ENCODE measurements at places on chromosomes 13 and 19.

- no peak for DNase-seq
Observed at GRCh38 chr19:58096884-58097283, 1.1 kb downstream of the ZSCAN18 start.

DNA sequence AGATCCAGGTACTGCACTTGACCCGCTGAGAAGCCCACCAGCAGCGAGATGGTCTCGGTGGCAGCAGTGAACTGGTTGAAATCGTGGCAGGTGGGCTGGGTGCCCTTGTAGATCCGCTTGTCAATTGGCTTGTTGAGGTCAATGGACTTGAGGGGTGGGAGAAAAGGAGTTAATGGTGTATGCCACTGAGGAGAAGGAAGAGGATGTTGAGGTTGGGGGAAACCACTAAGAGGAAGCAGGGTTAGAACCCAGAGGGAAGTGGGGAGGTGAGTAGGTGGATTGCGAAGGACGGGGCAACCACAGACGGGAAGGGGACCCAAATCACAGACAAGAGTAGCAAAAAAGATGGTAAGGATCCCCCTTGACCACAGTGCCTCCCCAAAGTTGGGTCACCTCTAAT lies 1.7 kb downstream of the DMWD start:
- peak; percentile 45 for DNase-seq

DNA sequence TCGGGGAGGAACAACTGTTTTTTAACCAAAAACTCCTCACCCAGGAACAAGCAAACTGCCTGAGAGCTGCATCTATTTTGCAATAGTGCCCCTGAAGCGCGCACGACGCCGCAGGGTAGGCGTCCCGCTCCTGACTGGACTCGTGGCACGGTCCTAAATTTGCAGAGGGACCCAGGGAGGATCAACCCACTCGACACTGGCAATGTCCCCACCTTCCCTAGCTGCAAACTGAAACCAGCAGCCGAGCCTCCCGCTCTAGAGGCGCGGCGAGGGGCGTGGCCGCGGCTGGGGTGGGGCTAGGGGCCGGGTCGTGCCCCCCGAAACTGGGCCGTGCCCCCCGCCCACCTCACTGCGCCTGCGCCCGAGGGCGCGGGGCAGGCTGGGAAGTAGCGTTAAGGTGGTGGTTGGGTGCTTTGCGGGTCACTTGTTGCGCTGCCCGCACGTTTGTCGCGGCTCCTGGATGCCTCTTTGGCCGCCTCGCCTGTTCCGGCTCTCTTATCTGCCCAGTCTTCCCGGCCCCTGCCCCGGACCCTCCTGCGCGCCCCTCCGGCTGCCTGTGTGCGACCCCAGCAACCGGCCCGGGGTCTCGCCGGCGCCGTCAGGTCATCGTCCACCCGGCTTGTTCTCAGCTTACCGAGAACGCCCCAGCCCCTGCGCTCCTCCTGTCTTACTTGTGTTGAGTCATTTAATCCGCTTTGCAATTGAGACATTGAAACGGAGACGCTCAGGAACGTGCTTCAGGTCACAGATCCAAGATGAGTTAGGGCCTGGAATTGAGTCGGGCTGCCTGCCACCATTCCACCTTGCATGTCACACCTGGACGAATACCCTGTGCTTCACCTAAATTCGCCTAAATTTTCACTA lies 37.9 kb upstream of the LSM14A start:
- DNase-seq, result peak; percentile 93

- no peak for DNase-seq
Observed at GRCh38 chr13:27659145-27659865, 37.6 kb downstream of the POLR1D start.

DNA sequence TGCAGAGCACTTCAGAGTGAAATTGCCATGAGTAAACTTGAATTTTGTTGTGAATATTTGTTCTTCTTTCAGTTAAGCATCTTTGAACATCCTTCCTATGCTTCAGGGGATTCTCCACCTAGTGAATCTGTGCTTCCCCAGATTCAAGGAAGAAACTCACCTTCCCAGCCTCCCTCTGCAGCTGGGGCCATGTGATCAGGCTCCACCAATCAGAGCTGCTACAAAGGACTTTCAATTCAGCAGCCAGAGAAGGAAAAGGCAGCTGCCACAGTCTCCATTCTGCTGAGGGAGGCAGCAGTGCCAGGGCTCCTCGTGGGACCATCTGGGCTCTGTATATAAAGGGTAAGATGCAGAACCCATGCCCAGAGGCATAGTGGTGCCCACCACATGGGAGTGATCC lies 89.7 kb upstream of the SIAH3 start:
- DNase-seq, result no peak

DNA sequence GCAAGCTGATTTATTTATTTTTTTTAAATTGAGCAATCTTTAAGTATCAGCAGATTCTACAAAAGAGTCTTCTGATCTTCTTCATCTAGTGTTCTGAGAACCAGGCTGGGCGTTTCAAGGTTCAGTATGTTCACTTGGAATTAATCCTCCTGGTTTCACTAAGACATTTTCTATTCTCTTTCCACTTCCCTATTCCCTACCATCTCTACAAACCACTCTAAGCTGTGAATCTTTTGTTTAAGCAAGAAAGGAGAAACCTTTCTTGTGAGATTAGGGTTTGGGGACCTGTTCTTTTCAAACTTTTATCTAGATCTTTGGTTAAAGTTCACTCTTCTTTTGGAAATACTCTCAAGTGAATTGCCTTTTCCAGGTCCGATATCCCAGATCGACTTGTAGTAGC lies 59.3 kb downstream of the URI1 start:
- no peak for DNase-seq

GRCh38 chr19:4087787-4088679 lies 21.3 kb upstream of the ZBTB7A start:
- no peak for DNase-seq

DNA sequence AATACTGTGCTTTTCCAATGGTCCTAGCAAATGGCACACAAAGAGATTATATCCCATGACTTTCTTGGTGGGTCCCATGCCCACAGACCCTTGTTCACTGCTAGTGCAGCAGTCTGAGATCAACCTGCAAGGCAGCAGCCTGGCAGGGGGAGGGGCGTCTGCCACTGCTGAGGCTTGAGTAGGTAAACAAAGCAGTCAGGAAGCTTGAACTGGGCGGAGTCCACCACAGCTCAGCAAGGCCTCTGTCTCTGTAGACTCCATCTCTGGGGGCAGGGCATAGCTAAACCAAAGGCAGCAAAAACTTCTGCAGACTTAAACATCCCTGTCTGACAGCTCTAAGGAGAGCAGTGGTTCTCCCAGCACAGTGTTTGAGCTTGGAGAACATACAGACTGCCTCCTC lies 82.9 kb downstream of the ZNF737 start:
- no peak for DNase-seq

- DNase-seq, result no peak
Observed at GRCh38 chr13:25946321-25946720, 105.5 kb downstream of the SHISA2 start.

DNA sequence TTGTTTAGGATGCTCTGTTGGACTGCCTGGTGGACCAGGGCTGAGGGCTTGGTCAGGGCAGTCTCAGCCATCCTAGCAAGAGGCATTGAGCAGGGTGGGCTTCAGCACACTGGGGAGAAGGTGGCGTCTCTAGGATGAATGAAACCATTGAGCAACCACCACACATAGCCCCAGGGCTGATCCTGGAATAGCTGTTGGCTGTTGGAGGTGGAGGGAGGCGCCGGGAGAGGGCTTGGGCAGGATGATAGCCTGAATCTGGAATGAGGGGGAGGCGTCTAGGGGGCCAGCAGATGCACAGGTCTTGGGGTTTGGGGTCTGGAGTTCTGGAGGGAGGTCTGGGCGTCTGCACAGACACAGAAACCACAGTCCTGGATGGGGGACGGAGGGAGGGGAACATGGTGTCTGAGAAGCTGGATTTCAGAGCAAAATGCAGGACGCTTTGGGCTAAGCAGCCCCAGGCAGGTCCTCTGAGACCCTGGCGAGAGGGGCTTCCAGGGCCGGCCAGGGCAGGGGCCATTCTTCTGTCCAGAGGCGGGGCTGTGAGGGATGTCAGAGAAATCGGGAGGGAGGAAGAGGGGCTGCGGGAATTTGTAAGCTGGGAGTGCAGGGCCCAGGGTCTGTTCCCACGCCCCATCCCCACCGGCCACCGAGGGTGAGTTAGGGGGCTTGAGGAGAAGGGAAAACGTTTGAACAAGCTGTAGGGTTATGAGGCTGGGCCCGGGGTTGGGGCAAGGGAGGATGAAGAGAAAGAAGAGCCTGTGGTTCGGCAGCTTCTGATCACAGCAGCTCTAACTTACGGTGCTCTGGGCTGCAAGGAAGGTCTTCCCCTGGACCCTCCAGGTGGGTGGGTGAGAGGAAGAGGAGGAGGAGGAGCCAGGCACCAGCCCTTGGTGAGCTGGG lies 5.2 kb downstream of the TRAPPC5 start:
- no peak for DNase-seq

GRCh38 chr13:40970803-40971202 lies 48.3 kb downstream of the ELF1 start:
- DNase-seq, result no peak

GRCh38 chr13:28273919-28274318 lies 135.6 kb downstream of the PAN3 start:
- DNase-seq, result no peak

DNA sequence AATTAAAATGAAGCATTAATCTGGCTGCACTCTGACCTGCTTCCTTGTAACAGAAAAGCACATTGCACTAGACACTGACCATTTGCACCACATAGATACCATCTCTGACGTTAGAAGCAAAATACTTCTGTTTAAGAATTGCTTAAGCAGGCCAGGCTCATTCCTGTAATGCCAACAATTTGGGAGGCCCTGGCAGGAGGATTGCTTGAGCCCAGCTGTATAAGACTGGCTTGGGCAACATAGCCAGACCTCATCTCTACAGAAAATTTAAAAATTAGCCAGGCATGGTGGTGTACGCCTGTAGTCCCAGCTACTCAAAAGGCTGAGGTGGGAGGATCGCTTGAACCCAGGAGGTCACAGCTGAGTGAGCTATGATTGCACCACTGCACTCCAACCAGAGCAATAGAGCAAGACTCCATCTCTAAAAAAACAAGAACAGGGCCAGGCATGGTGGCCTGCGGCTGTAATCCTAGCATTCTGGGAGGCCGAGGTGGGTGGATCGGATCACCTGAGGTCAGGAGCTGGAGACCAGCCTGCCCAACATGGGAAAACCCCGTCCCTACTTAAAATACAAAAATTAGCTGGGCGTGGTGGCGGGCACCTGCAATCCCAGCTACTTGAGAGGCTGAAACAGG lies 7.0 kb upstream of the TLE6 start:
- DNase-seq, result no peak

- no peak for DNase-seq
Observed at GRCh38 chr13:80121038-80121437, 219.9 kb downstream of the SPRY2 start.

- DNase-seq, result no peak
Observed at GRCh38 chr13:25541434-25542123, 169.8 kb downstream of the ATP8A2 start.

GRCh38 chr19:55459551-55459949 lies 1.9 kb downstream of the ISOC2 start:
- no peak for DNase-seq

DNA sequence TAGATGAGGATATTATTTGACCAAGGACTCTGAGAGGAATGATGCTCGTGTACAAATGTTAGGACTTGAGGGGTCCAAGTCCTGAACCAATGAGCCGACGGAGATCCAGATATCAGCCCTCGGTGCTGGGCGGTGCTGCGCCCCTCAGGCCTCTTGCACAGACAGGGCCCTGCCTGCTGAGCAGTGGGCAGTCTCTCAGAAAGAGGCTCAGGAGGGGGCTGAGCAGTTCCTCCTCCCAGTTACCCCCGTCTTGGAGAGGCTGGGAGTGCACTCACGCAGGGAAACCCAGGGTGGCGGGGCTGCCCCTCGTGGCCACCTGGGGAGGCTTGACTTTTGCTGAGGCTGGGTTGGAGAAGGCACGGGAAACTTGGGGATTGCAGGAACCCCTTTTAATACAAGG lies 18.4 kb downstream of the TEX29 start:
- no peak for DNase-seq

DNA sequence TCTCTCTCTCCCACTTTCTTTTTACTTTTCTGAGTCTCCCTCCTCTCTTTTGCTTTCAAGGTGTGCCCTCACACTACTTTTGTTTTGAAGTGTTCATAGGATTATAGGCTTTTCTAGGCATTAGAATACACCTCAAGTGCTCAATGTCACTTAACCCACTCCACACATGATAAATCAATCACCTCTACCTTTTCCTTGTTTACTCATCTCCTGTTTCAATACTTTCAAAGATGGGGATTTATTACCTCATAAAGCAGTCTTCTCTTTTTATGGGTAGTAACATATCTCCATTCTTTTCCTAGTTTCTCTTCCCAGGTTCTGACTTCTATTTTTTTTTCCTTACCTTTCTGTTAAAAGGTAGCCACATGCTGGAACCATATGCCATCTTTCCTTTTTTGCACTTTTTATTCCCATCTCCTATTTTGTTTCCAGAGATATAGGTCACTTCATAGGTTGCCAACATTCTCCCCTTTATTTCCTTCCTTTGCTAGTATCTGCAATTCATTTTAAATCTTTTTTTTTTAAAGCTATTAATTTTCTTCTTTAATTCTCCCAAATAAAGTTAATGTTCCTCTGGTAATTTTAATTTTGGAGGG lies 137.6 kb upstream of the SLC10A2 start:
- DNase-seq, result no peak

- no peak for DNase-seq
Observed at GRCh38 chr13:59745392-59745788, 418.3 kb downstream of the DIAPH3 start.

- DNase-seq, result no peak
Observed at GRCh38 chr13:21676611-21677021, 5.7 kb downstream of the FGF9 start.
